ENCODE measurements at places on chromosomes 16 and 17.

- H3K4me3 ChIP-seq, result no peak overlapping the region
- H3K4me1 ChIP-seq, result peaks cover 8% of the 10 kb centered on the region
- H3K36me3 ChIP-seq, result peaks cover 4% of the 10 kb centered on the region
Measured at GRCh38 chr16:24536671-24537070, 2.7 kb upstream of the RBBP6 start.

- no peaks in the 10 kb centered on the region for H3K27me3 ChIP-seq
- H3K27ac ChIP-seq, result no peak overlapping the region
- peaks cover 11% of the 10 kb centered on the region for H3K4me1 ChIP-seq
- DNase-seq, result no peak
- no peak overlapping the region for H3K4me3 ChIP-seq
- H3K36me3 ChIP-seq, result no peaks in the 10 kb centered on the region
Measured at GRCh38 chr16:21614896-21615295, 15.5 kb downstream of the METTL9 start.

- no peak overlapping the region for H3K4me3 ChIP-seq
- H3K36me3 ChIP-seq, result peaks cover 5% of the 10 kb centered on the region
- no peaks in the 10 kb centered on the region for H3K4me1 ChIP-seq
- H3K27ac ChIP-seq, result no peak overlapping the region
- DNase-seq, result no peak
Measured at GRCh38 chr16:11691771-11692170, 23.5 kb downstream of the SNN start.

- no peaks in the 10 kb centered on the region for H3K36me3 ChIP-seq
- H3K27me3 ChIP-seq, result no peaks in the 10 kb centered on the region
- DNase-seq, result no peak
- H3K4me1 ChIP-seq, result no peaks in the 10 kb centered on the region
- no peak overlapping the region for H3K27ac ChIP-seq
Measured at GRCh38 chr16:74723256-74723655, 22.6 kb upstream of the MLKL start.

- no peaks in the 10 kb centered on the region for H3K36me3 ChIP-seq
- H3K4me1 ChIP-seq, result no peaks in the 10 kb centered on the region
- no peaks in the 10 kb centered on the region for H3K27me3 ChIP-seq
- no peak overlapping the region for H3K27ac ChIP-seq
- no peak overlapping the region for H3K4me3 ChIP-seq
Measured at GRCh38 chr16:74053826-74054225, 242.8 kb upstream of the PSMD7 start.

DNA sequence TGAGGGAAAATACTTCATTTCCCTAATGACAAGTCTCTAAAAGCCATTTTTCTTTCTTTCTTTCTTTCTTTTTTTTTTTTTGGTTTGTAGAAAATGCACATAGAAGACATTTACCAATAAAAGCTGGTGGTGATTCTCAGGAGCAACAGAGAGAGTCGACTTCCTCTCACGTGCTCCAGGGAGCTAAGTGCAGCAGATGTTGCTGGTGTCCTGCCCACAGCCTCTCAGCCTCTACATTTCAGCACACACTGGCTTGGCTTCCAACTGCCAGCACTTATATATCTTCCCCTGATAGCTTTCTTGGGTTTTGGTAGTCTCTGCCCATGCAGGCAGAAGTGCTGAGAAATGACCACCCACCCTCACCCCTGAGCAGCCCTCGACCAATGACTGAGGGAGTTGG, 58.4 kb upstream of the MARCHF10 start:
- no peak overlapping the region for H3K27ac ChIP-seq
- no peaks in the 10 kb centered on the region for H3K36me3 ChIP-seq
- no peak overlapping the region for H3K4me3 ChIP-seq
- DNase-seq, result no peak
- no peaks in the 10 kb centered on the region for H3K27me3 ChIP-seq

DNA sequence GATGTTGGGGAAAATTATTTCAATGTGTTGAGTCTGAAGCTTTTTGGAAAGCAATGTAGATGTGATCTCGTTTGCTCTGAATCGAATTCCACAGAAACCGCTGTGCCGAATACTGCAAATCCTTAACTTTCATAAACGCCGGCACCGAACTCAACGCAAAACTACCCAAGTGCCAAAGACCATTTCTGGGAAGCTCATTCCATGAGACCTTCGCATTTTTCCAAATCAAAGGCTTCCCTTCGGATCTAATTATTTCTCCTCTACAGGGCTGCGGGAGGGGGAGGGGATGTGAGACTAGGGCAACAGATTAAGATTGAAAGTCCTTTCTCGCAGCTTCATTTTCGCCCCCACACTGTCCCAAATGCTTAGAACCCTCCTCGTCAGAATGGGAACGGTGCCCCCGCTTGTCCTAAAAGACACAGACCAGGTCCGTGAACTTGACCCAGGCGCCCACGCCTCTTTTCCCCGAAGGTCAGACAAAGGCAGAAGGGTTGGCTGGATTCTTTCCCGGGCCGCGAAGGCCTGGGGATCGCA, 4.0 kb downstream of the PRAC1 start:
- H3K27ac ChIP-seq, result no peak overlapping the region
- DNase-seq, result no peak
- no peaks in the 10 kb centered on the region for H3K4me1 ChIP-seq
- no peaks in the 10 kb centered on the region for H3K36me3 ChIP-seq

- no peaks in the 10 kb centered on the region for H3K27me3 ChIP-seq
- DNase-seq, result no peak
- no peaks in the 10 kb centered on the region for H3K36me3 ChIP-seq
Measured at GRCh38 chr17:48759288-48759687, 30.7 kb upstream of the HOXB13 start.

- H3K27me3 ChIP-seq, result no peaks in the 10 kb centered on the region
- DNase-seq, result no peak
- H3K36me3 ChIP-seq, result no peaks in the 10 kb centered on the region
- peaks cover 18% of the 10 kb centered on the region for H3K4me1 ChIP-seq
- H3K27ac ChIP-seq, result peak overlapping the region; percentile 79
Measured at GRCh38 chr17:45346216-45347015, 29.6 kb upstream of the MAP3K14 start.

- no peak for DNase-seq
- H3K27me3 ChIP-seq, result no peaks in the 10 kb centered on the region
- H3K27ac ChIP-seq, result no peak overlapping the region
- peak overlapping the region; percentile 65 for H3K4me3 ChIP-seq
Measured at GRCh38 chr16:67184453-67184994, 761 bp upstream of the MATCAP1 start.

GRCh38 chr16:27747946-27748345, 198.0 kb downstream of the KATNIP start:
- no peaks in the 10 kb centered on the region for H3K27me3 ChIP-seq
- H3K4me3 ChIP-seq, result no peak overlapping the region
- H3K27ac ChIP-seq, result no peak overlapping the region

GRCh38 chr17:37708616-37709212, 36.1 kb downstream of the HNF1B start:
- no peaks in the 10 kb centered on the region for H3K4me1 ChIP-seq
- no peaks in the 10 kb centered on the region for H3K36me3 ChIP-seq
- no peaks in the 10 kb centered on the region for H3K27me3 ChIP-seq
- no peak overlapping the region for H3K4me3 ChIP-seq

DNA sequence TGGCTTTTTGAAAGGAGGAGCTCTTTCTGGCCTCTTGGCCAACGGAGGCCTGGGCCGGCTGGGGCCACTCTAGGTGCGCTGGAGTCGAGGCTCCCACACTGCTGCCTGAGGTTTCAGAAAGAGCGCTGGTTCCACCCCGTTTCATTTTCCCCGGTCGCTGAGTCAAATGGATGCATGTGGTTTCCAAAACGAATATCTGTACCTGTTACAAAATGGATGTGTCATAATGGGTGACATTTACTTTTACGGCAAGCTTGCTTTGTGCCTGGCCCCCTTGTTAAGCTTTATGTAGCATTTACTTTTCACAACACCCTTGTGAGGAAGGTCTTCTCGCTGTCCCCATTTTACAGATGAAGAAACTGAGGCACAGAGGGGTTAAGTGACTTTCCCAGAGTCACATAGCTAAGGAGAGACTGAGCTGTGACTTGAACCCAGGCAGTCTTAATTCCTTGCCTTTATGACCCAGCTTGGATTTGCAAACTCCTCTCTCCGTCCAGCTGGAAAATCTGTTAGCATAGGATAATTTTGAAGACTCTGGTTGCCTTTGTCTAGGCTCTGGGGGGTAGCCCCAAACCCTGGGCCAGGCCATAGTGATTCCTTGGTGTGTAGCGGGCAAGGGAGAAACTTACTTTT, 10.6 kb downstream of the KSR1 start:
- H3K4me1 ChIP-seq, result peaks cover 5% of the 10 kb centered on the region
- no peak overlapping the region for H3K4me3 ChIP-seq
- H3K27ac ChIP-seq, result no peak overlapping the region
- no peaks in the 10 kb centered on the region for H3K27me3 ChIP-seq
- no peaks in the 10 kb centered on the region for H3K36me3 ChIP-seq

DNA sequence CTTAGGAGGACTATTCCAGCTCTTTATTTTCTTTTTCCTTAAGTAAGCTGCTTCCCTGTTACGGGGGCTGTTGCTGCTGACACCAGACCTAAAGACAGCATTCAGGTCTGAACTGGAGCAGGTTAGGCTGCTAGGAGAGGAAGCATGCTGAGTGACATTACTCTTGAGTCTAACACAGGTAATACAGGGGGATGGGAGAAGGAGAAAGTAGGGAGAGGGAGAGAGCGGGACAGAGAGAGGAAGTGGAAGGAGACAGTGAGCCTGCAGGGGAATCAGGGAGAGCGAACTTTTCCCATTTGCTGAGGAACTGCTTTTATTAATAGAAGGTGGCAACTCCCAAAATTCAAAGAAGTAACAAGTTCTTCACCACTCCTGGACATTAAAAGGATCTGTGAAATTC, 130.9 kb downstream of the PARN start:
- no peak for DNase-seq
- H3K4me1 ChIP-seq, result peaks cover 20% of the 10 kb centered on the region
- H3K36me3 ChIP-seq, result no peaks in the 10 kb centered on the region
- H3K27ac ChIP-seq, result no peak overlapping the region
- H3K27me3 ChIP-seq, result no peaks in the 10 kb centered on the region

DNA sequence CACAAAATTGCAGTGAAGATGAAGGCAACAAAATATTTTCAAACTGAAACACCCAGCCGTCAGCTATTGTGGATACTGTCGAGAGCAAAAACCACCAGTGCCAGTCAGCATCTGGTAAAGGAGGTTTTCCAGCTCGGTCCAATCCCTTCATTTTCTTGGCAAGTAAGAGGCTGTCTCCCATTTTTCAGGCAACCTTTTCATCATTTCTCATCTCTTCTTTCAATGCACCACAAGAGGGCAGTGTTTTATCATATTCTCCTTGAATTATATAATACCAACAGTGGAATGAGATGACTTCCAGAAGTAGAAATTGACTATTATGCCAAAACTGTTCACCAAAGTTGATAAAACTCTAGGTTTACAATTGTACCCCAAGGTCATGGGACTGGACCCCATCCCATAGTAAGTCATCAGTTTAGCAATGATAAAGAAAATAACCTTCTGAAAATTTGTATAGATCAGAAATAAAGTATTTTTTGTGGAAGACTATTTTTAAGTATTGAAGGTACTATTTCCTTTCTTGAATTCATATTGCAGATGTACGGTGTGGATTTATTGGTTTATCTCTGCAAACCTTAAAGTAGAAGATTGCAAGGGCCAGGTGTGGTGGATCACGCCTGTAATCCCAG, 16.8 kb downstream of the NQO1 start:
- H3K27ac ChIP-seq, result no peak overlapping the region
- no peak for DNase-seq
- H3K27me3 ChIP-seq, result no peaks in the 10 kb centered on the region
- no peak overlapping the region for H3K4me3 ChIP-seq

DNA sequence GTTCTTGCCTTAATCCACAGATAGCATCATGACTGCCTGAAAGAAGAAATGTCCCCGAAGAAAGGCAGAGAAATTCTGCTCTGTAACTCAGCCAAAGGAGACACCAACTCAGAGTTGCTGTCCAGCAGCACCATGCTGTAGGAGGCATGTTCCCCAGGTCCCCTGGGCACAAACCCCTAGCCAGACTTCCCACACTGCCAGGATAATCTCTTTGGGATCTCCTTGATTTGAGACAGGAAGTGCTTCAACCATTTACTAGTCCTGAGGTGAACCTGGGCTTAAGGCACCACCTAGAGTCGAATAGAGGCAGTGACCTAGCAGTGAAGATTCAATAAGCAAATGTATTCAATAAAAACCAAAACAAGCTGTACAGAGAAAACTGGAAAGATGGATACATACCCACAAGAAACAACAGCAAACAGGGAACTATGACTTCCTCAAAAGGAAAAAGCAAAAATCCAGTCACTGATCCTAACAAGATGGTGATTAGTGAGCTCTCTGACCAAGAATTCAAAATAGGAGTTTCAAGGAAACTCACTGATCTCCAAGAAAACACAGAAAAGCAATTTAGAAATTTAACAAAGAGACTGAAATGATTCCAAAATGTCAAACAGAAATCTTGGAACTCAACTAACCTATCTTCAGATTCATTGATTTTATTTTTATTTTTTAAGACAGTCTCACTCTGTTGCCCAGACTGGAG, 5.7 kb downstream of the OR4D2 start:
- H3K36me3 ChIP-seq, result no peaks in the 10 kb centered on the region
- DNase-seq, result no peak
- no peaks in the 10 kb centered on the region for H3K4me1 ChIP-seq
- no peak overlapping the region for H3K4me3 ChIP-seq
- peaks cover 46% of the 10 kb centered on the region for H3K27me3 ChIP-seq

DNA sequence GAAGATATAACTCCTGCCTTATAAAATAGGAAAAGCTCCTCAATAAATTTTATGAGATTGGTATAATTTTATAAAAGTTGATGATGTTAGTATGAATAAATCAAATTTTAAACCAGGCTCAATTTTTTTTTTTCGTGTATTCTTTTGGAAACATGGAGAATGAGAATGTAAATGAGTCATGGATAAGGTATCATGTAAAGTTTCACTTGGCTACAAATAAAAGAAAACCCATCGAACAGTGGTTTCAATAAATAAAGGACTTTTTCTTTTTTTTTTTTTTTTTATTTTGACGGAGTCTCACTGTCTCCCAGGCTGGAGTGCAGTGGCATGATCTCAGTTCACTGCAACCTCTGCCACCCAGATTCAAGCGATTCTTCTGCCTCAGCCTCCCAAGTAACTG, 67.3 kb downstream of the PHKB start:
- H3K36me3 ChIP-seq, result no peaks in the 10 kb centered on the region
- no peak overlapping the region for H3K4me3 ChIP-seq
- H3K27me3 ChIP-seq, result no peaks in the 10 kb centered on the region
- DNase-seq, result no peak
- H3K27ac ChIP-seq, result no peak overlapping the region

DNA sequence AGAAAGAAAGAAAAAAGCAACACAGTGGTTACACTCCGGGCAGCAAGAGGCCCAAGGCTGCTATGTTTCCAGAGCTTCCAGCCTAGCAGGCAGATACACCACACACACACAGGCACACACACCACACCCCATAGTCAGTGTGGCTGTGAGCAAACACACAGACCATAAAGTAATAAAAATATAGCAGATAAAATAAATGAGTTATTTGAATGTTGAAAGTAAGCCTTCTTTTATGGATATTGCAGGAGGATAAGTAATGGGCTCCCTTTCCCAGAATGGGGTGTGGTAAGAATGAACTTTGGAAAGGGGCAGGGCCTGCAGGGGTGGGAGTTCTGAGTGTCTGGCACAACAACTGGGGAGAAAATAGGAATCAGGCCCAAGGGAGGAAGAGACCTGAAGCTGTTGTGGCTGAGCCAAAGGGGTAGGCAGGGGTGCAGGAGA, 4.8 kb upstream of the CDK5RAP3 start:
- no peak overlapping the region for H3K27ac ChIP-seq
- peaks cover 12% of the 10 kb centered on the region for H3K4me1 ChIP-seq
- no peaks in the 10 kb centered on the region for H3K36me3 ChIP-seq
- no peak for DNase-seq
- no peak overlapping the region for H3K4me3 ChIP-seq
- H3K27me3 ChIP-seq, result no peaks in the 10 kb centered on the region

GRCh38 chr16:31427441-31428278, 500 bp downstream of the COX6A2 start:
- H3K4me3 ChIP-seq, result peak overlapping the region; percentile 40
- H3K27ac ChIP-seq, result peak overlapping the region; percentile 34
- no peaks in the 10 kb centered on the region for H3K27me3 ChIP-seq
- no peaks in the 10 kb centered on the region for H3K4me1 ChIP-seq
- H3K36me3 ChIP-seq, result no peaks in the 10 kb centered on the region

Data from Panc1 (cell line).